ENCODE measurements at places on chromosomes 1 and 21.

DNA sequence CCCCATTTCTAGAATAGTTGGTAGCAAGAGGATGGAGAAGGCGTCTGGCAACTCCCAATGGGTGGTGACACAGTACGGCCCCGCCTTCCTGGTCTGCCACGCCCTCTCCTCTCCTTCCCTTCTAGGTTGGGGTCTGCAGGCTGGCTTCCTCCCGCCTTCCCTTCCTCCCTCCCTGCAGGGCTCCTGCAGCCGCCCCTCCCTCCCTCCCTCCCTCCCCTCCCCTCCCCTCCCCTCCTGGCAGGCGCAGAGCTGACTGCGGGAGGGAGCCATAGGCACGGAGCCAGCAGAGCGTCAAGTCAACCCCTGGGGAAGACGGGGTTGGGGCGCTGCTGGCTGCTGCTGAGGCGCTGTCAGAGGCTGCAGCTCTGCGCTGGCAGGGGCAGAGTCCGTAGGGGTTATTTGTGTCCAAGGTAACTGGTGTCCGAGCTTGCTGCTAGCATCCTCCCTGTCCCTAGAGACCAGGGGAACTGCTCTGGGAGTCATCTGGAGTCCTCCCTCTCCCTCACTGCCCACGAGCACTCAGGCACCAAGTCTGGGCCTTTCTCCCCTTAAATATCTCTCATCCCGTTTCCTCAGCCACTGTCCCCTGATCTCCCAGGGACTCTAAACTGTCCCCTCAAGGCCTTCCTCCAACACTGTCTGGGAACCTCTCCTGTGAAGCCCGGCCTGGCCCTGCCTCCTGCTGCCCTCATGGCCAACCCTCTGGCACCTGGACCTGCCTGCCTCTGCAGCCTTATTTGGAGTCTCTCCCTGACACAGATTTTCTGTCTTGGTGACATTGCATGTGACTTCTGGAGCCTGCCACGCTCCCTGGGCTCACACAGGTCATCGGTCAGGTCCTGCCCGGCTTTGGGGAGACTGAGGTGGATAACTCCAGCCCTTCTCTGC lies 57.4 kb upstream of the ACOT11 start:
- DNase-seq: no peak

GRCh38 chr1:31043631-31044030 lies 21.9 kb downstream of the PUM1 start:
- DNase-seq: no peak

DNA sequence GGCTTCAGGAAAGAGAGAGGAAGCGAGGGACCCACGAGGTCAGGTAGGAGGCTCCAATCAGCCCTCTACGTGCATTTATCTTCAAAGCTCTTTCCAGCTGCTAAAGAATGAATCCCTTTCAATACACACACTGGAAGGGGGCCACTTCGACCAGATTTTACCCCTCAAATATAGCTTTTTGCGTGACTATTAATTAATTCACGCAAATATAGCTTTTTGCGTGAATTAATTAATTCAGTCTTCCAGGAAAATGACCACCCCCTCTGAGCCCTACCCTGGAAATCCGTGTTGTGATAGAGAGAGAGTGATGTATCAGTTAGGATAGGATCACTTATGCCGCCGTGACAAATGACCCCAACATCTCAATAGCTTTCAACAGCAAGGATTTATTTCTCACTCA lies 265.2 kb upstream of the TMEM51 start:
- no peak for DNase-seq

GRCh38 chr1:220527279-220527907 lies 543 bp upstream of the MARK1 start:
- no peak for DNase-seq

DNA sequence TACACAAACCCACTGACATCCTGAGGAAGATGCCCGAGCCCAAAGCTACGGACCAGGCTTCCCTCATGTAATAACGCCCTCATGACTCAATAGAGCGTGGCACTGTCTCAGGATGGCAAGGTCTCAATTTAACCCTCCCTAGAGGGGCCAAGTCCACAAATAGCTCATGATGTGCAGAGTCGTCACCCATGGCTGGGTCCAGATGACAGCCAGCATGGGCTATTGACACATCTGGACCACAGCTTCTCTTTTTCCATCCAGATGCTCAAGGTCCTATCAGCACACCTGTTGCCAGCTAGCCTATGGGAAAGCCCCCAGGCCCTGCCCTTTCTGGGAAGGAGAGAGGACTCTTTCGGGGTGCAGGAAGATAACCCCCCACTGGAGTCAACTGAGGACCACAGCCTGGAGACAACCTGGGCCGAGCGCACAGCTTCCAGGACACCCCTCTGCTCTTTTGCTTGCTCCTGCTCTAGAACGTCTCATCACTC lies 2.8 kb downstream of the LAPTM5 start:
- no peak for DNase-seq

GRCh38 chr1:26361605-26362122 lies 7.7 kb upstream of the CRYBG2 start:
- DNase-seq: no peak

DNA sequence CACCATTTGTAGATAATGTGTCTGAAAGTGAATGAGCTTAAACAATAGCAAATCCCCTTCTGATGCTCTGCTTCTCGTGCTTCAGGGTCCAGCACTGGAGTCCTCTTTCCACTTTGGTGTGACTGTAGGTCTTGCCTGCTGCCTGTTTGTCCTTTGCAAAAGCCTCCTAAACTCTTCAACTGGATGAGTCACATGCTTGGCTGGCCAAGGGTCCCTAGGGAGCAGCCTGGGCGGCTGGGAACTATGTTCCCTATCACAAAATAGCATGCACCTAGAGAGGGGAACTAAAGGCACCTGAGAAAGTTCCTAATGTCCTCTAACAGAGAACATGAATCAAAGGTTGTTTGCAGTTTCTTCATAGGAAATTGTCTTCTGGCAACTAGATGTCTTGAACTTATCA lies 607.2 kb upstream of the PLXNA2 start:
- no peak for DNase-seq

GRCh38 chr1:169624122-169624521 lies 5.8 kb downstream of the SELP start:
- no peak for DNase-seq

- no peak for DNase-seq
Observed at GRCh38 chr1:224545571-224545970, 70.5 kb upstream of the CNIH3 start.

- no peak for DNase-seq
Observed at GRCh38 chr1:209062863-209063262, 520.7 kb upstream of the CAMK1G start.

DNA sequence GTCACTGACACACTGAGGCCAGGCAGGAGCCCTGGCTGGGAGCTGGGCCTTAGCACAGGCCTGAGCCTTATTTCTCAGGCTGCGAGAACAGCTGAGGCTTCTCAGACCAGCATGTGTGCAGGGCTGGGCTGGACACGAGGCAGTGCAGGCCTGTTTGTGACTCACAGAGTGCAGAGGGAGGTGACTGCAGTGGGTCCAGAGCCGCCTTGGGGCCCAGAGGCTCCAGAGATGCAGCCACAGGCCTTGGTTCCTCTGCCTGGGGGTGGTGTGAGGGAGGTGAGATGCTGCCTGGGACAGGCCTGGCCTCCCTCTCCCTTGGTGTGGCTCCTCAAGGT lies 61.2 kb upstream of the ETV3 start:
- no peak for DNase-seq

DNA sequence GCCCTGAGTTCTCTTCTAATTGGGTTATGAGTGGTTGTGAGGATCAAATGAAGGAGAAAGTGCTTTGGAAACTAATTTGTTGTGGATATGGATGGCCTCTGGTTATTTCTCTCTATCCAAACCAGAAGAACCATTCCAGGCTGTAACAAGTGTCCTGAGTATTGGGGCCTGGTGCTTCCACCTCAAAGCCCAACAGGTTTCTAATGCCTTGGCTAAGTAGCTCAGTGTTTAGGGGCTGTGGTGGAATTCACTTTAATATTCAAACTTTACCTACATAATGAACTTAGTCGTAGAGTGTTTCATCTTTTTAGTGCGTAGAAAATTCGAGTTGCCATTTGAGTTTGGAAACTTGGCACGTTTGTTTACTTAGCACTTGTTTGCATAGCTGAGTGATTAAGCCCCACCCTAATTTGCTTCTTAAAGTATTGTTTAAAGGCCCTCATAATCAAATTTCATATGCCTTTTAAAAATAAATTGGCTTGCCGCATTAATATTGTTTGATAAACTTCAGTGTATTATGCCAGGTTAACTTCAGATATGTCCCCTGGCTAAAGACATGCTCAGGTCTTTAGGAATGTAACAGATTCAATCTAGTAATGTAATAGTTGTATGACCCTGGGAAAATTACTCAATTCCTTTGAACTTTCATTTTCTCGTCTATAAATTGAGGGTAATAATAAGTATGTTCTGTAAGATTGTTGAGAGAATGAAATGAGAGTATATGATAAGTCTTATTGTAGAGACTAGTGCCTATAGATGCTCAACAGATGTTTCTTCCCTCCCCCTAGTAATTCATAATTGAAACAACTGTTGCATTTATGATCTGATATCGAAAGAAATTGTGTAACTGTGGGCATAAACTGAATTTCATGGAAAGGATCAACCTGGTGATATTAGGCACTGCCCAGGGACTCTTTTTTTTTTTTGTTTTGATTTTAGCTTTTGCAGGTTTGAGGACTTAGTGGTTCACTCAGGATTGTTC lies 1.6 kb downstream of the AGO4 start:
- no peak for DNase-seq

DNA sequence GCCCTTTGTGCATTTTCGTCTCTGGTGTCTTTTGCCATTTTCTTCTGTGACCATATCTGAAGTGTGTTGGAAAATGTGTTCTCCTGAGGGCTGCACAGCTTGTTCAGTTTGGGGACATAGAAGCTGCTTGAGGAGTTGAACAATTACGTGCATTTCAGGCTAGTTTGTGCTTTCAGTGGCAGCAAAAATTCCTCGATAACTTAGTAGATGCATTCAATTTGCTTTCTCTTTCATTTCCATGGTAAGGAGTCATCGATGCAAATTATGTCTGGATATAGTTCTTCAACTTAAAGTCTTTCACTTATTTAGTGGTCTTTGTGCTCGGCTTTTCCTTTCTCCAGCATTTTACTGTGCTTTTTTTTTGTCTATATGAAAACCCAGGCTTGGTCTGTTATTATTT lies 441.5 kb downstream of the PLA2G4A start:
- no peak for DNase-seq

GRCh38 chr1:7267493-7267892 lies 482.2 kb downstream of the CAMTA1 start:
- DNase-seq: no peak

DNA sequence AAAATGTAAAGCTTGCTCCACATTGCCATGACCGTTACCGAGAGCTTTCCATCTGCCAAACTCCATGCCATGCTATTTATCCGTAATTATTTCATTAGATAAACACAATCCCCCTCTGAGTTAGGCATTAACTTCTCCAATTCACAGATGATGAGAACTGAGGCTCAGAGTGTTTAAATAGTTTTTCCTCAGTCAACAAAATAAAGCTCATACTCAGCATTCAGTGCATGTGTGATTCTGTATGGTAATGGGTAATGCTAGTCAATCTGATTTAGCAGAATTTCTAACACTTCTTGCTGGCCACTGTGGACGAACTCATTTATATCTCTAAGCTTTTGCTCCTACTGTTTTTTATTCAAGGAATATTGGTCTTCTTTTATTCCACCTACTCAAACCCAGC lies 17.3 kb downstream of the SAMSN1 start:
- no peak for DNase-seq

- no peak for DNase-seq
Observed at GRCh38 chr1:201419256-201419655, 2.3 kb downstream of the TNNI1 start.

DNA sequence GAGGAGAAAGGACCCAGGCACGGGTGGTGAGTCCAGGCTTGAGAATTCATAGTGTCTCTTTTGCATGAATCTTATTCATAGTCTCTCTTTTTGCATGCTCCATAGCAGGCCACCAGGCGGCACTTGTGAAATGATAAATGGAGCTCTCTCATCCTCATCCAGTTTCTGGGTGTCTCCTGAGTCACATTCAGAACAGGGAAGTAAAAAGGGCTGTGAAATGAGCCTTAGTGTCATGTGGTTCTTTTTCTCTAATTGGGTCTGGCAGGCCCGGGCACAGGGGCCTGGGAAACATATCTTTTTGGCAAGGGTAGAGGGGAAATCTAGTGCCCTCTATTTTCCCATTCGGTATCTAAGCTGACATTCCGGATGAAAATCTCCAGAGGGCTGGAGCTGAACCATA lies 19.1 kb upstream of the NCF2 start:
- DNase-seq: no peak

DNA sequence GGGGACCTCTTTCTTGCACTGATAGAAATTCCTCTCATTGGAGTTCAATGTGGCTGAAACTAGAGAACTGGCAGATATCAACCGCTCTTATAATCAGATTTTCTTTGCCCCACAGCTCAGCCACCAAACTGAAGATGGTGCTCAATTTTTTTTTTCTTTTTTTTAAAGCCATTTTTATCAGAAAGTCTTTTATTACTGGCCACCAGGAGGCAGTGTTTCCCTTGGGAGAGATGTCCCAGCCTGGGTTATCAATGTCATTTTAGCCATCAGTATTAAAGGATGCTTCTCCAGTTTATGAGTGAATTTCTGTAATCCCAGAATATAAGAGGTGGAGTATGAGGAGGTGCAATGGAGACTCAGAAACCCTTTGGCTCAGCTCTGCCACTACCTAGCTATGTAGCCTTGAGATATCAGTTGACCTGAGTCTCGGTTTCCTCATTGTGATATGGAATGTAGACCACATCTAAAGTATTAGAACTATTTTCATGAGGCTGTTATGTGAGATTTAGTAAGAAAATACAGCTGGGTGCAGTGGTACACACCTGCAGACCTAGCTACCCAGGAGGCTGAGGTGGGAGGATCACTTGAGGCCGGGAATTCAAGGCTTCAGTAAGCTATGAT lies 27.6 kb downstream of the CD244 start:
- DNase-seq: peak; percentile 69

DNA sequence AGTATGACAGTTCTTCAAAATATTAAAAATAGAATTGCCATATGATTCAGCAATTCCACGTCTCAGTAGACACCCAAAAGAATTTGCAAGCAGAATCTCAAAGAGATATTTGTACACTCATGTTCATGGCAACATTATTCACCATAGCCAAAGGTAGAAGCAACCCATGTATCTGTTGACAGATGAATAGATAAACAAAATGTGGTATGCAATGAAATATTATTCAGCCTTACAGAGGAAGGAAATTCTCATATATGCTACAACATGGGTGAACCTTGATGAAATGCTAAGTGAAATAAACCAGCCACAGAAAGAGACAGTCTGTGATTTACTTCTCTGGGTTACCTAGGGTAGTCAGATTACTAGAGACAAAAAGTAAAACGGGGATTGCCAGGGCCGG lies 47.0 kb downstream of the NAV1 start:
- DNase-seq: no peak

GRCh38 chr1:194331758-194332157 lies 1145.3 kb upstream of the B3GALT2 start:
- DNase-seq: no peak

Measured in stimulated activated CD4-positive, alpha-beta T cell treated with anti-CD3 and anti-CD28 coated beads, Interleukin-12 subunit alpha, Interleukin-12 subunit beta, amount 100 ng/mL, for 48 hours (primary cell).